Occipital lobe (tissue), 3 donors: ENCODE measurements at places on chromosomes 4 and X. TPM values are rescaled to one million over a fixed set of nuclear protein-coding genes. Genes with fewer than 3 reads are reported as not detected.

The CXCL6 gene
- 0.62 TPM for total RNA-seq

The HS6ST2 gene
- total RNA-seq = 5.0 TPM

The GSX2 gene
- 1.1 TPM for total RNA-seq

The NPY1R gene
- 163 TPM for total RNA-seq
